ENCODE measurements at places on chromosomes 11 and 22.

DNA sequence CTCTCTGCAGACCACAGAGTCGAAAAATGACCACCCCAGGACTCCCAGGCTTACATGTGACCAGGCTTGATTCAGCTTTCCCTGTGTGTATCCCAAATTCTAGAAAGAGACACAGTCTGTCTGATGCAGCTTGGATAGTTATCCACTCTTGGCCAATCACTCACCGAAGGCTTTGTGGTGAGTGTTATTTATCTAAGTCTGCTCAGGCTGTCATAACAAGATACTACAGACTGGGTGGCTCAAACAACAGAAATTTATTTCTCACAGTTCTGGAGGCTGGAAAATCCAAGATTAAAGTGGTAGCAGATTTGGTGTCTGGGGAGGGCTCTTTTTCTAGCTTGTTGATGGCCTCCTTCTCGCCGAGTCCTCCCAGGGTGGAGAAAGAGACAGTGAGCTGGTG, 63.2 kb downstream of the ZBTB16 start:
- DNase-seq = no peak

- no peak for DNase-seq
Observed at GRCh38 chr11:19868281-19868821, 155.7 kb downstream of the NAV2 start.

- DNase-seq = no peak
Observed at GRCh38 chr11:7514099-7514591, 346 bp downstream of the PPFIBP2 start.

GRCh38 chr11:77171885-77172665, 44.0 kb downstream of the MYO7A start:
- DNase-seq = no peak
